Activated naive CD8-positive, alpha-beta T cell treated with anti-CD3 and anti-CD28 coated beads for 36 hours (primary cell): ENCODE measurements at places on chromosomes 16 and 17.

- no peak for DNase-seq
Observed at GRCh38 chr17:29150161-29150560, 30.0 kb downstream of the MYO18A start.

- no peak for DNase-seq
Observed at GRCh38 chr17:60538726-60539125, 12.7 kb upstream of the APPBP2 start.

GRCh38 chr16:86244158-86244557 is 266.2 kb upstream of the FOXF1 start:
- no peak for DNase-seq

DNA sequence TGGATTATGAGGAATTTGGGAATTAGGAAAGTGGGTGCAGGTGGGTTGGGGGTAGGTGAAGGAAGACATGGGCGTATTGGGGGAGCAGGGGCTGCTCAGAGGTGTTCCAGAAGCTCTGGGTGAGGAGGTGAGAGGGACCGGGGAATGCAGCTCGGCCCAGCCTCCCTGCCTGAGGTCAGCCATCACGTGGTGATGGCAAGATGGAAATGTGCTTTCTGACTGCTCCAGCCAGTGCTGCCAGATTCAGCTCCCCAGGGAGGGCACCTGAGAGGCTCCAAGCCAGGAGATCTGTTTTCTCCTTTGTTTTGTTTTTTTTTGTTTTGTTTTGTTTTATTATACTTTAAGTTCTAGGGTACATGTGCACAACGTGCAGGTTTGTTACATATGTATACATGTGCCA is 35.2 kb upstream of the STH start:
- DNase-seq = no peak

DNA sequence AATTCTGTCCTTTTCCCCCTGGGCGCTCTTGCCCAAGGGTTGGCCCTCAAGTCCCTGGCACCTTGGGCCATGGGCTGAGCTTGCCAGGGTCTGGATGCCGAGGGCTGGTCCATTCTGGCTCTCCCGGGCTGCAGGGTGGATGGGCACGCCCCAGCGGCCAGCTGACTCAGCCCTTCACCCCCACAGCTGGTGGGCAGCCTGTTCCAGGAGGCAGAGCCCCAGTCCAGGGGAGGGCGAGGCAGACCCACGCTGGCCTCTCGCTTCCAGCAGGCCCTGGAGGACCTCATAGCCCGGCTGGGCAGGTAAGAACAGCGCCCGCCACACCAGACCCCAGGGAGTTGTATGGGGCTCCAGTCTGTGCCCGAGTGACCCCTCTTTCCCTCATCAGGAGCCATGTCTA is 15.0 kb downstream of the MYO15B start:
- DNase-seq = no peak

DNA sequence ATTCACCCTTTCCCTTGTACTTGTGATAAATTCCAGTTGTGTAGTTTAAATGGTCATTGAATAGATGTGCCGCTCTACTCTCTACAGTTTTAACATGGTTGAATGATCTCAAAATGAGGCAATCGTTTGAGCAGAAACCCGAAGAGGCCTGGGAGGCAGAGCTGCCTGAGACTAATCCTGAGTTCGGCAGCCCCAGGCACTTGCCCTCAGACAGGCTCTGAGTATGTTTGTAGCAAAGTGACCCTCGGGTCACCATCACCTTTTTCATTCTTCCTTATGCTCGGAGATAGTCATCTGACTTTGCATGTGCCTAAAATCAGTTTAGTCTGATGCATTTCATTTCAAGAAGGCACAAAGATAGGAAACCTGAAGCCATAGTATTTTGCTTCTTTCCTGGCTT is 184.0 kb upstream of the RBFOX1 start:
- DNase-seq = no peak

DNA sequence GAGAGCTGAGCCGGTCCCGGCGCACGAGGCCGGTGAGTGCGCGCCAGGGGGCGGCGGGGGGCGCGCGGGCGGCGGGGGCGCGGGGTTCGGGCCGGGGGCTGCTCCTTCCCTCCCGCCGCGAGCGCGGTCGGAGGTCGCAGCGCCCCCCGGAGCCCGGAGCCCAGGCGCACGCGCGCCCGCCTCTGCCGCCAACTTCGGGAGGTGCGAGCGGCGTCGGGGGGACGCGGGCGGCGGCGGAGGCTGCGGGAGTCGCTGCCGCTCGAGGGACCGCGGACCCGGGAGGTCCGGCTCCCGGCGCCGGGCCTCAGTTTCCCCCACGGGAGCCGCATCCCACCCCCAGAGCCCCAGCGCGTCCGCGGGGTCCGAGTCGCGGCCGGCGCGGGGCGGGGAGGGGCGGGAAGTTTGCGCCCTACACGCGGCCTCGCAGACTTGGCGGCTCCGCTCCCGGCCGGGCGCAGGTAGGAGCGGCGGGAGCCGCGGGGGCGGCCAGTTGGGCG is at the start of gene PRR35:
PRR35 (plus strand) TSS at position 191 of the 497 bp plus-strand sequence. CDS start 2,901 bp downstream, outside the sequence.
- DNase-seq = no peak

DNA sequence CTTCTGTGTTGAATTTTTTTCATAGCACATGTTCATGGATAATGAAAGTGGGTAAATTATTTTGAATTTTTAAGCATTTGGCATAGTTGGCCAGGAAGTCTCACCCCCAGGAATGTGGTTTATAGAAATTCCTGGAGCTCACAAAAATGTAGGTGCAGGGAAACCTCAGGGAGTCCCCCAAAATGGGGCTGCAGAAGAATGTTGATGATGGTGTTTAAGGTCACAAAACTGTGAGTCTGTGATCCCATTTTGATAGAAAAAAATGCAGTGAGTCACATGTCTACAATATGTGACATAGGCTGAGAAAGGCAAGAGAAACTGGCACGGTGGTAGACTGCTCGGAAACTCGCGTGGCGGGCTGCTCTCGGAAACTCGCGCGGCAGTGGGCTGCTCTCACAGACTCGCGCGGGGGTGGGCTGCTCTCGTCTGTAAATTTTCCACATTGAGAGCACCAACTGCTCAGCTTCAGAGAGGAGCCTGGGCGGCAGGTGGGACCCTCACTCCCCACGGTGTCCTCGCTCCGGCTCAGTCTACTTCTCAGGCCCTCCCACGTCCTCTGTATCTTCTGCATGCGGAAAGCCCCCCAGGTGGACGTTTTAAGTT is 18.7 kb upstream of the MC1R start:
- DNase-seq = no peak

- DNase-seq = no peak
Observed at GRCh38 chr16:90046122-90046970, 27.1 kb upstream of the DBNDD1 start.

GRCh38 chr17:79843474-79843815 is 4.2 kb upstream of the CBX4 start:
- no peak for DNase-seq

DNA sequence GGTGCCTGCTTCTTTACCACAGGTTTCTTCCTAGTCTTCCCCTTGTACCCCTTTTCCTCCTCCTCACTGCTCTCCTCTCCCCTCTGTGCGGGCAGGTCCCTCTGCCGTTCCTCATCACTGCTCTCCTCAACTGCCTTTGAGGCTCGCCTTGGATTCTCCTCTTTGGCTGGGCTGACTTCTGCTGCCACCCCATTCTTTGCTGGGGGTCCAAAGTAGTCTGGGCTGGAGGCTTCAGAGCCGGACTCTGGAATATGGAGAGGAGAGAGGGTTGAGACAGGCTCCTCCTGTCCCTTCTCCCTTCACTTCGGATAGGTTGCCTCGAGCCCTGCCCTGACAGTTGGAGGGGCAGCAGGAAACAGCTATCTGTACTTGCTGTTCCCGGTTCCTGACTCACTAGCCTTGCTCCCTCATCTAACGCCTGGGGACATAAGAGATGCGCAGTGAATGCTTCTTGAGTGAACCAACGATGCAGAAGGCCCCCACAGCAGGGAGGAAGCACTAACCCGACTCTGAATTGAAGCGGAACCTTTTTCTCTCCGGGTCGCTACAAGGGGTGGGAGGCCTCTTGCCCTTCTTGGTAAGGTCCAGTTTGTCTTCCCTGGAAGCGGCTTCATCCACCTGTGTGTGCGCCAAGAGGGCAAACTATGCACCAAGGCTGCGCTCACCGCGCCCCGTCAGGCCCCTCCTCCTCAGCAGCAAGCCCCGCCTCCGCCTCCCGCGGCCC is 655 bp downstream of the HIRIP3 start:
- DNase-seq = peak; percentile 78

DNA sequence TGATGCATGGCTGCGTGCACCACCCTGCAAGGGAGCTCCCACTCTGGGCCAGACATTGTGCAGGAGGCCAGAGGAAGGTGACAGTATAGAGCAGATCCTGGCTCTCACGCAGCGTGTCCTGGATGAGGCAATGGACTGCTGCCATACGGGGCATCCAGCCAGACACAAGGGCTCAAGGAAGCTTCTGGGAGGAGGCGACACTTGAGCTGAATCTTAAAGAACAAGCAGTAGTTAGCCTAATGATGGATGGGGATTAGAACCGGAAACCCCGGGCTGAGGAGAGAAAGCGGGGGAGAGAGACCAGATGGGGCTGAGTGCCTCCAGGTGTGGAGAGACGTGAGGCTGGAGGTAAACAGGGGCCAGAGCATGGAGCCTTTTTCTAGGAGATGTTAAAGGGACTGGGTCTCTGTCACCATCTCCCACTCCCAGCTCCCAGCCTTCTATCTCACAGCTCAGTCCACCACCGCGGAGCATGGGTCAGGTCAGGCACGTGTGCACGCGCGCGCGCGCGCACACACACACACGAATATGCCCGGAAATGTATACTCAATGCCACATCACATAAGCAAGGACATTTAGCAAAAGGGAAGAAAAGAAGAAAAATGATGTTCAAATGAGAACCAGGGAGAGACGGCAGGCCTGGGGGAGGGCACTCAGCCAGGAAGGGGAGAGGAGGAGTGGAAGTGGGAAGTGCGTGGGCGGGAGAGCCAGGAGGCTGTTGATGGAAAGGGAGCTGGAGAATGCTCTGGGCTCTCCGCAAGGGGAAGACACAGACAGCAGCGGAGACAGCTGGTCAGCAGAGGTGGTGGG is 46.3 kb downstream of the CCDC42 start:
- no peak for DNase-seq

GRCh38 chr16:74830648-74831047 is 56.0 kb upstream of the FA2H start:
- no peak for DNase-seq

- DNase-seq = no peak
Observed at GRCh38 chr17:17131839-17132238, 74.3 kb downstream of the PLD6 start.

DNA sequence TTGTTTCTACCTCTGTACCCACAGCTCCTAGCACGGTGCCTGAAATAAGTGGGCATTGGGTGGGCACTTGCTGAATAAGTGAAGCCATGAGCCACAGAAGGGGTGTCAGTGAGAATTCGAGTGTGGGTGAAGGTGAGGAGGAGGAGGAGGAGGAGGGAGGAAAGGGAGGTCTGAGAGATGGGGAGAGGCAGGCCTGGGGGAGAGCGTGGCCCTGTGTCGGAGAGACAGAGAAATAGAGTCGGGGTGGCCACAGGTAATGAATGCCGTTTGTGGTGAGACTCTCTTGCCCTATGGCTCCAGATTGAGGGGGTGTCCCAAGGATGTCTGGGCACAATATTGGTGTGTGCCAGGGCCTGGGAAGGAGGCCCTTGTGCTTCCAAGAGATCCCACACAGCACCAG is 49.2 kb downstream of the SDK2 start:
- DNase-seq = no peak

DNA sequence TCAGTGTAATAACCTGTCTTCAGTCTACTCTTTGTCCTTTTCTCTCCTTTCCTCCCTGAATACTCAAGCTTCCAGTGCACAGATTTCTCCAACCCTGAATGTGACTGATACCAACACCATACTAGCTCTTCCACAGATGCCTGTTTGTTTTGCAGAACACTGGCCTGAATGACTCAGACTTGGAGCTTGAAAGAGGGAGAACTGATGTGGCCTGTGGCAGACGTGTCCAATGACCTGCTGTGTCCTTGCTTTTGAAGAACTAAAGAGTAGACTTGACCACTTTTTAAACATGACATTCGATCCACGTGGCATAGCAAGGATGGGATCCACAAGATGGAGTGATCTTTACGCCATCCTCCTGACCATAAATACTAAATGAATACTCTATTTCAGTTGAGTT is 361.0 kb downstream of the WWOX start:
- DNase-seq = no peak

GRCh38 chr17:81888988-81889595 is 2.3 kb downstream of the ALYREF start:
- DNase-seq = no peak
